SHP77 treated with DMSO at 0.1 percent for 48 hours (cell line): ENCODE measurements at places on chromosomes 11 and 22.

GRCh38 chr11:135022454-135022853, 610.4 kb upstream of the B3GAT1 start:
- no peak for DNase-seq

DNA sequence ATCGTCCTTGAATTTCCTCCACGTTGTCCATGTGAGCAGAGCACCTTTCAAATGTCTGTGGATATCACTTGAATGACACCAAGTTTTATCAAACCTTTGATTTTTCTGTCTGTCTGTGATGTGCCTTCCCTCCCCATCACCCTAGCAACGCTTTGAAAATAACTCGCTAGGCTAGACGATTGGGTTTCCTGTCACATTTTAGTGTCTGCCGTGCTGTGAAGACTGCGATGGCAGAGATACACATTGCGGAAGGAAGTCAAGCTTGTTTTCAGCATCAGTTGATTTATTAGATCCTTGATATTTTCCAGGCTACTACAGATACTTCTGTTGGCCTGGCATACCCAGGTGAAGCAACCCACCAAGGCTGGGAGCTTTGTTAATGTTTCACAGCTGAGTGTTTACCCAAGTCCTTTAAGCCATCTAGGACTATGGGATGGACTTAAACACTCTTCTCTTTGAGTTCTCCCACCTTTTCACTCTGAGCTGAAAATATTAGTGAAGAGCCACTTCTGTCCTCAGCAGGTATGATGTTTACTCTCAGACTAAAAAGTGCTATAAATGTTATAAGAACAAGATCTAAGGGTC, 93.6 kb upstream of the CD44 start:
- DNase-seq, result no peak

DNA sequence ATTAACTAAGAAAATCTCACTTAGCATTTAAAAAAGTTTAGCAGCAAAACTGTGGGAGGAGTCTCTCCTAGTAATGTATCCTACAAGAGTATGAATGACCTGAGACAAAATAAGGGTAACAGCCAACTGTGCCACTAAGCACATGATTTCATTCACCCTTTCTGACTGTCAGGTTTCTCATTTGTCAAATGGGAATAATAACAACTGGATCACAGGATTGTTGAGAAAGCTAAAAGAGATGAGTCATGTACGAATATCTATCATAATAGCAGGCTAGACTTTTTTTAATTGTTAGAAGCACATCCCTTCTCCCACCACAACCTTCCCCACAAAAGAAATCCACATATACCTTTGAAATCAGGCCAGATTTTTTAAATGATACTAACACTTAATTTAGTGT, 39.5 kb downstream of the MTMR2 start:
- no peak for DNase-seq

- DNase-seq, result no peak
Measured at GRCh38 chr22:24542641-24543040, 12.3 kb downstream of the GUCD1 start.

DNA sequence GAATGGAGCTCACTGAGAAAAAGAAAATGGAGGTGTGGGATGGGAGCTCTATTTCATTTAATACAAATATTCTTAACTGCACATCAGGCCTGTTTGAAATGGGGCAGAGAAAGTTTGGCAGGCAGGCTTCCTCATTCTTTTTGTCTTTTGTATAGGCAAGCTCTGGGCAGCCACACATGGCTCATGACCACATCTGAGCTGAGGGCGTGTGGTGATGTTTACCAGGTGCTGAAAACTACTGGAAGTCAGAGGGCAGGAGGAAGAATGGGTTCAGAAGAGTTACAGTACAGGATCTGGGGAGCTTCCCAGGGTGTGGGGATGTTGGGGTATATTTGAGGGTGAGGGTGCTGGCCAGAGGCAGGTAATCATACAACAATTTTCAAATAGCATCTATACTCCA, 66.3 kb upstream of the NAV2 start:
- no peak for DNase-seq

DNA sequence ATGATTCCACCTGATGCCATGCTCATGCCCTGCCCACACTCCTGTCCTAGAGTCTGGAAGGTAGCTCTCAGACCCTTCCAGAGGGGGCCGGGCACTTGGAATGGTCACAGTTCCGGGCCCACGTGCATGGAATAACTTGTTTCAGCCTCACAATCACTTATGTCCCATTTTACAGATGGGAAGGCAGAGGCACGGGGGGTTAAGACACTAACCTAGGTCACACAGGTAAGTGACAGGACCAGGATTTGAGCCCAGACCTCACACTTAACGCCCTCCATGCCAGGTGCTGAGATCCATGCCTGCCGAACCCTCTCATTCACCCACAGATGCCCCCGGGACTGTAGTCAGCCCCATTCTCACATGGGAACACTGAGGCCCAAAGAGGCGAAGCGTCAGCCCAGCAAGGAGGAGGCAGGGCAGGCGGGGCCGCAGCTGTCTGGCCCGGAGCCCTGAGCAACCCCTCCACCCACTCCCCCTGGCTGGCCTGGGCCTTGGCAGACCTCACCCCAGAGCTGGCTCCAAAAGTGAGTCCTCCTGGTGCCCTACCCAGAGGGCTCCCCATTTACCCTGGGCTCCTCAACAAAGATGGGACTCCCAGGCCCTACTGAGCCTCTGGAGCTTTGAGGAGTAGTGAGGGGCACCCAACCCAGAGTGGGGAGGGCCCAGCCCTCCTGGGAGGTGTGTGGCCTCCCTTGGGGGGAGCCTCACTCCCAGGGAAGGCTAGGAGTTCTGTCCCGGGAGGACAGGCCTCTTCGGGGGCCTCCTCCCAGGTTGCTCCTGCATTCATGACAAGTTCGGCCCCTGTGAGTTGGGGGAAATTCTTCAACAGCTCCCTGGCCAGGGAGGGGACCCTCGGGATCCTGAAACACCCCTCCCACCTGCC, 2.4 kb upstream of the ALDH3B1 start:
- no peak for DNase-seq

DNA sequence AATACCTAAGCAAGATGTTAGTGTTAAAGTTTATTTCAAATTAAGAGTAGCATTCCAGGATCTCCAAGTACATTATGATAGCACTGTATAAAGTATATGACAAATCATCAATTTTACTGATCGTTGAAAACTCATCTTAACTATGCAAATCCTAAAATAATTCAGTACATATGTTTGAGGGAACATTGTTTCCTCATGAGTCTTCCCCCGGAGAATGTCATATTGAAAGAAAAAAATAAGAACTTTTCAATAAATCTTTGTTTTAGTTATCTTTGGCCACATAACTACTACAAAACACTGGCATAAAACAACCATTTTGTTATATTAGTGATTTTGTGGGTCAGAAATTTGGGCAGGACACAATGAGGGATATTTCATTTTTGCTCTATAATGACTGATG, 135.4 kb downstream of the METTL15 start:
- DNase-seq, result no peak

DNA sequence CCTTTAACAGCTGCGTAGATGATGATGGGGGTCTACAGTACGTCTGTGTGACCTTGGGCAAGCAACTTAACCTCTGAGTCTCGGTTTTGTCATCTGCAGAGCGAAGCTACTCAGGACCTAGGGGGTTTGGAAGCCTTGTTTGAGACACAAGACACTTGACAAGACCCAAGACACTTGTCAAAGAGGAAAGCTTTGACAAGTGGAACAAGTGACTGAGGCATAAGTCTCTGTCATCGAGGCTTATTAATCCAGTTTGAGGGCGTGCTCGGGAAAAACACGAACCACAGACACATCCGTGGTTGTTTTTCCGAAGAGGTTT, 732 bp upstream of the PC start:
- no peak for DNase-seq

DNA sequence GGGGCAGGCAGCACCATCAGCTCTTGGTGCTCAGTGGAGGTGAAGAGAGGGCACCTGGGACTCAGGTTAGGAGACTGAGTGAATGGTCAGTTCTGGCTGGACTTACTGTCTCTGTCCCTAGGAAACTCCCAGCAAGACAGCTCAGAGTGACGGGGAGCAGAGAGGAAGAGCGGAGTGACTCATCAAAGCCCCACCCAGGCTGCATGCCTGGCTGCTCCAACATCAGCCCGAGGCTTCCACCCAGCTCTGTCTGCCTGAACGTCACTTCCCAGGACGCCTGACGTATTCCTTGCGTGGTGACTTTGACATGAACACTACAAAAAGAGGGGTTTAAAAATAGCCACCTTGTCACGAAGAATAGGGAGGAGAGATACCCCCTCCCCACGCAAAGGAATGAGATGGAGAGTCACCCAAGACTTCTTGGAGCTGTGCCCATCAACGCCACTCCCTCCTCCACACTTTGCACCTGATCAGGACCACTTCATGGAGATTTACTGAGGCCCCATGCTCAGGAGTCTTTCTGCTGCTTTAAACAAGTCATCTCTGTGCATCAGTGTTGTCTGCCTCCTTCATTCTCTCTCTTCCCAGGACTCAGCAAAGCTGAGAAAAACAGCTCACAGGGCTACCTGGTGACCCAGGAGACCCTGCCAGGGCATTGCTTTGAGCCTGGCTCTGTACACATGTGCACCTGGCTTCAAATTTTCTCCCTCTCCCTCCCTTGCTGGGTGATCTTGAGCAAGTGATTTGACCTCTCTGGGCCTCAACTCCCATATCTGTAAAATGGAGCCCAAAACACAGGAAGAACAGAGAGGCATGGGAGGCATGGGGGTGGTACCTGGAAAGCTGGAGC, 83.1 kb downstream of the MN1 start:
- DNase-seq, result no peak

- no peak for DNase-seq
Measured at GRCh38 chr22:46309526-46310085, 12.9 kb downstream of the GTSE1 start.

GRCh38 chr11:4467811-4468606, 14.4 kb upstream of the OR52K1 start:
- no peak for DNase-seq

DNA sequence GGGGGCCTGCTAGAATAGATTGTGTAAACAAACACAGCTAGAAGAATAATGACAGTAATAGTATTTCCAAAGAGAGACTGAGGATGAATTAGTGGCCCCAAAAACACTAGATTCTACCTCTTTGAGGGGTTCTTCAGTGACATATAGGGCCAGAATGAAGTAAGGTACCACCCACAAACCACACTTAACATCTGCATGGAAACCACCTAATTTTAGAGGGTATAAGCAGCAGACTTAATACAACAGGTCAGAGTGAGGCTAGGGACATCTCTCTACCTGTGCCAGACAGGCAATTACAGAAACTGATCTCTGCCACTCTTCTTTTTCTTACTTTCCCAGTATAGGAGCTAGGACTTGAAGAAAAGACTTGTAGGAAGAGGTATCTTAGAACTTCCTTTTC, 20.1 kb downstream of the ELP4 start:
- DNase-seq, result no peak

GRCh38 chr11:78289552-78290292, 101.0 kb downstream of the USP35 start:
- DNase-seq, result no peak

DNA sequence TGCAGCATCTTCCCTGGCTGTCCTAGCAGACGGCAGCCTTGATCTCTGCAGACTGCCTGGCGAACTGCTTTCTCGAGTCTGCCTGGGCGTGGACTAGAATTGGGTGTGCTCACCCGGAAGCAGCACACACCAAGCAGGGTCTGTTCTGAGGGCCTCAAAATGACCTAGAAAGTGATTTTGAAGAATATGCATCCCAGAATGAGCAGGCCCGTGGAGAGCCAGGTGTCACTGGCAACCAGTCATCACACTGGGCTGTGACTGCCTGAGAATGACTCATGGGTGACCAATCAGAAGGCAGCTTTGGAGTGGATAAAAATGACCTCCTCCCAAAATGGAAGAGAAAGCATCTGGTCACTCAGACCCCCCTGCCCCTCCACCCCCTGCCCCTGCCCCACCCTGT, 114.9 kb upstream of the NECTIN1 start:
- DNase-seq, result no peak

DNA sequence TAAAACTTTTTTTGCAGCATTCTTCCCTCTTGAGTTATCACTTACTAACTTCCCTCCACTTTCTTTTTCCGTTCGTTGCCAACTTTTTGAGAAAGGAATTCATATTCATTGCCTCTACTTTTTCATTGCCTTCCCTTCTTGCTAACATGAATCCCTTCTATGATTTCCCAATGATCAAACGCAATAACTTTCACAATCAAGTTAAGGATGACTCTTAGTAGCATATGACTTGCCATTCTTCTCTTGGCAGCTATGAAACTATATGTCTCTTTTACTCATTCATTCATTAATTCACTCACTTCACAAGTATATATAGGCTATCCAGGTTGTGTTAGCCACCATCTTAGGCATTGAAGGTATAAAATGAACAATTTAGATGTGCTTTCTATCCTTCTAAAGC, 16.6 kb upstream of the ARHGAP20 start:
- DNase-seq, result no peak

- DNase-seq, result no peak
Measured at GRCh38 chr11:112508750-112509149, 248.1 kb upstream of the PLET1 start.

GRCh38 chr11:73426219-73426850, 50.1 kb downstream of the RELT start:
- no peak for DNase-seq

GRCh38 chr11:101770648-101771047, 144.2 kb upstream of the CEP126 start:
- DNase-seq, result no peak

DNA sequence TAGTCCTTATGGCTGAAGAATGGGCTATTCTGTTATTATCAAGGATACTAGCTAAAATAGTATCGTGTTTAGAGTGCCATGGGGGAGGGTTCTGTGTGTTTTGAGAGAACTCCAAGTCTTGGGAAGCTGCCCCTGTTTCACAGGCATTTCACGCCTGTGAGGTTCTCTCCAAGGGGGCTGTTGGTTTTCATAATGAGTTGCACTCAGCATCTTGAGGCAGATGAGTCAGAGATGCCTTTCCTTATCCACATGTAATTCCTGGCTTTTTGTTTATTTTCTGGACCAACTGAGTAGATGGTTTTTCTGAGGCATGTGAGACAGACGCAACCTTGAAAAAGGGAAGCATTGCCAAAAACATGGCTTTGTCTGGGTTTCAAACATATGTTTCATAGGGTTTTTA, 203.7 kb downstream of the ARHGAP42 start:
- no peak for DNase-seq

- no peak for DNase-seq
Measured at GRCh38 chr22:19674129-19674928, 40.0 kb upstream of the SEPTIN5 start.
